WTC11 (cell line): ENCODE measurements at places on chromosomes 3 and 15. TPM values are rescaled to one million over a fixed set of nuclear protein-coding genes. Genes with fewer than 3 reads are reported as not detected.

DNA sequence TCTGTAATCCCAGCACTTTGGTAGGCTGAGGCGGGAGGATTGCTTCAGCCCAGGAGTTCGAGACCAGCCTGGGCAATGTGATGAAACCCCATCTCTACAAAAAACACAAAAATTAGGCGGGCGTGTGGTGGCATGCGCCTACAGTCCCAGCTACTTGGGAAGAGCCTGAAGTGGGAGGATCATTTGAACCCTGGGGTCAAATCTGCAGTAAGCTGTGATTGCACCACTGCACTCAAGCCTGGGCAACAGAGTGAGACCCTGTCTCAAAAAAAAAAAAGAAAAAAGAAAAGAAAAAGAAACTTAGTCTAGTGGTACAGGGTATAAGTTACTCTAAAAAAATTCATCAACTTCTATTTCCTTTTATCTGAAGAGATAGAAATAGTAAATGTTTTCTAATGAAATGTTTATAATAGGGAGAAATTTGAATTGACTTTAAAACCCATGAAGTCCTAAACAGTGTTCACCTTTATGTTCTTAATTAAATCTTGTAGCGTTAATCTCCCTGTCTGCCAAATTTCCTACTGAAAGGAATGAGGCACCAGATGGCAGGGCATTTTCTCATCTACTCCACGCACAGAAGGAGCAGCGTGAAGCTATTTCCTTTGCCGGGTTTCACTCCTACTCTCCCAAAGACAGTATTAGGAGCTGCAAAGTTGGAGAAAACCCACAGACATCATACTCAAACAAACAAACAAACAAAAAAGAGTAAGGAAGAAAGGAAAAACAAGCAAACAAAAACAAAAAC, 1.9 kb downstream of the PCLAF start:
- peaks cover 14% of the 10 kb centered on the region for H3K36me3 ChIP-seq
- peak overlapping the region; percentile 88 for H3K4me3 ChIP-seq
- peaks cover 47% of the 10 kb centered on the region for H3K27me3 ChIP-seq

DNA sequence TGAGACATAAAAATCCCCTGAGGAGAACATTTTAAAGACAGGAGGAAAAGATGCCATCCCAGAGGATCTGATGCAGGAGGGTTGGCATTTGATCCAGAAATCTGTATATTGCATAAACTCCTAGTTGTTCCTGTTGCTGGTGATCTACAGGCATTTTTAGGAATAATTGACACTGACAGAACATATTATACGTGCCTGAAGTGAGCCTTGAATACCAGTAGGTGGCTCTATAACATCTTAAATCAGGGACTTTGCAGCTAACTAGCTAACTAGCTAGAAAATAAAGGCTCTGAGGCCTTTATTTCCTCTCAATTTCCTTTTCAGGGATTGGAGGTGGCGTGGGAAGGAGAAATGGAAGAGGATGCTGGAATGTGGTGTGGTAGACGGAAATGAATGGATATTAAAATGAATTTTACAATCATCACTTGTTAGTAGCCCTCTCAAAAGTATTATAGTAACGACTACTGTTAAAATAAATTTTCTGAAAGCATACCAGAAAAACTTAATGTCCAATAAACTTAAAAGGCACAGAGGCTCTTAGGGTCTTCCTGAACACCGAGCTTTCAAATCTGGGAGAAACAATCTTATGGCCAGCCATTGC, 73.8 kb upstream of the ZBED2 start:
- no peak overlapping the region for H3K4me3 ChIP-seq
- H3K27me3 ChIP-seq, result peaks cover 19% of the 10 kb centered on the region
- no peak overlapping the region for H3K27ac ChIP-seq
- H3K36me3 ChIP-seq, result peaks cover 4% of the 10 kb centered on the region

GRCh38 chr3:140777631-140778233, 99.9 kb downstream of the TRIM42 start:
- peaks cover 15% of the 10 kb centered on the region for H3K36me3 ChIP-seq
- H3K27me3 ChIP-seq, result no peaks in the 10 kb centered on the region
- H3K4me3 ChIP-seq, result no peak overlapping the region
- H3K27ac ChIP-seq, result no peak overlapping the region
- H3K4me1 ChIP-seq, result no peaks in the 10 kb centered on the region; the same call in 1 of the 2 replicates

DNA sequence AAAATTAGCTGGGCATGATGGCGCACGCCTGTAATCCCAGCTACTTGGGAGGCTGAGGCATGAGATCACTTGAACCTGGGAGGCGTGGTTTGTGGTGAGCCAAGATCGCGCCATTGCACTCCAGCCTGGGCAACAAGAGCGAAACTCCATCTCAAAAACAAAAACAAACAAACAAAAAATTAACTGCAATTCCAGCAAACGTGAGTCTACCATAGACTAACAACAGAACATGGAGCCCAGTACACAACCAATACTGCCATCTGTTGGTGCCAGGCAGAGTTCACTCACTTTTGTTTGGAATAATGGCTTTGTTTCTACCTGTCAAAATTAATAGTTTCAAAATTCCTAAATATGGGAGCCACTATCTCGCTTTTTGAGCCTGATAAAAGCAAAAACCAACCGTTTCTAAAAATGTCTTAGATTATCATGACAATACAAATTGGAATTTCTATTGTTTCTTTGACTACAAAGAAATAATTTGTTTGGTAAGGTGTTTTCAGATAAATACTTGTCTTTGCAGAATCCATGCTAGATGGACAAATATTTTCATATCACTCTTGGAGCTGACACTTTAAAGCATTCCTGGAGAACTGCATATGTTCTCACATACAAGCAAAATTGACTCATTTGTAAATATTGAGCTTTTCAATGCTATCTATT, 45.0 kb downstream of the GPR176 start:
- DNase-seq, result no peak
- H3K4me3 ChIP-seq, result no peak overlapping the region
- no peak overlapping the region for H3K27ac ChIP-seq
- peaks cover 53% of the 10 kb centered on the region for H3K4me1 ChIP-seq

DNA sequence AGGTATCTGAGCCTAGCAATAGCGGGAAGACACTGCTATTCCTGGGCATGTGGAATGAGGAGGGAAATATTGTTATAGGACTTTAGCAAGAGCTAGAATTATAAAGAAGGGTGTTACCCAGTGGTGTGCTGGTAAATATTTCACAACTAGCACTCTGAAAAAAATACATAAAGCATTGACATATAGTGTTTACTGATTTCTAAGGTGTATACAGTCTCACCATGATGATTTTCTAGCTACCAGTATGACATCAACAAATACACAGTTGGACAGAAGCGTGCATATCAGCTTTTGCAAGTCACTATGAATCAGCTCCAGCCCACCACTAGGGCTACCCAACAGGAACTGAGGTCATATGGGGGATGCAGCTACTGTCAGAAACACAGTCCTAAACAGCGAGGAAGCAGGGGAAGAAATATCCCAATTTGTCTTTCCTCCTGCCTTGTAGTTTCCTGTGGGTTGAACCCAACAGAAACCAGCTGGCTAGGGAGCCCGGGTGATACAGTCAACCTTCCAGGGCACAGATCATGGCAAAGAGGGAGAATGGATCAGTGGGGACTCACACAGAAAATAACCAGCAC, 39.6 kb downstream of the HGD start:
- H3K4me1 ChIP-seq, result peaks cover 18% of the 10 kb centered on the region
- H3K27ac ChIP-seq, result no peak overlapping the region
- no peaks in the 10 kb centered on the region for H3K27me3 ChIP-seq
- H3K4me3 ChIP-seq, result no peak overlapping the region
- H3K36me3 ChIP-seq, result peaks cover 8% of the 10 kb centered on the region; the same call in 1 of the 2 replicates
- no peak for DNase-seq

GRCh38 chr3:94336046-94336753, 273.3 kb downstream of the NSUN3 start:
- DNase-seq, result no peak
- H3K27ac ChIP-seq, result no peak overlapping the region
- no peaks in the 10 kb centered on the region for H3K36me3 ChIP-seq
- peaks cover 8% of the 10 kb centered on the region for H3K4me1 ChIP-seq

DNA sequence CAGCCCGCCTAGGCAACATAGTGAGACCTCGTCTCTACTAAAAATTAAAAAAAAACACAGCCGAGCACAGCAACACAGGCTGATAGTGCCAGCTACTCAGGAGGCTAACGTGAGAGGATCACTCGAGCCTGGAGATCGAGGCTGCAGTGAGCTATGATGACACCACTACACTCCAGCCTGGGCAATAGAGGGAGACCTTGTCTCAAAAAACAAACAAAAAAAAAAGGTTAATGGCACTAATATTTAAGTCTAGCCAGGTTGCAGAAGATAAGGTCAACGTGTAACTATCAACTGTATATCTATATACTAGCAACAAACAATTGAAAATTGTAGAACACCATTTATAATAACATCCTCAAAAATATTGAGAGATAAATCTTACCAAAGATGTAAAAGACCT, 75.1 kb downstream of the MYO9A start:
- peaks cover 8% of the 10 kb centered on the region for H3K4me1 ChIP-seq
- H3K36me3 ChIP-seq, result peaks cover 4% of the 10 kb centered on the region
- no peak for DNase-seq
- no peaks in the 10 kb centered on the region for H3K27me3 ChIP-seq

GRCh38 chr3:30260762-30261161, 345.6 kb upstream of the TGFBR2 start:
- no peak overlapping the region for H3K4me3 ChIP-seq
- H3K27me3 ChIP-seq, result peaks cover 25% of the 10 kb centered on the region

DNA sequence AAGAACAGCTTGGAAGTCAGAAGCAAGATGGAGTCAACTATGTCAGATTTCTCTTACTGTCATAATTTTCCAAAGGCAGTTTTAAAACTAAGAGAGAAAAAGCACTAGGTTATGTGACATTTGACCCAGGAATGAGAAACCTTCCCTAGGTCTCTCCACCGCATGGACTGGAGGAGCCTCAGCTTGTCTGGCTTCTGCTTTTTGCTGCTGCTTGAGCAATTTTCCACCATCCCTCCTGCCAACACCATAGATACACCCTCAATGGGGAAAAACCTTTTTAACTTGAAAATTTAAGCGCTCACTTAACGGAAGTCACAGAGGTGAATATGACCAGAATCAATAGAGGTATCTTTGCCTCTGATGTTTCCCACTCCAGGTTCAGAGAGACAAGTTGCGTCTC, 17.8 kb upstream of the IREB2 start:
- H3K27ac ChIP-seq, result no peak overlapping the region
- H3K36me3 ChIP-seq, result peaks cover 4% of the 10 kb centered on the region; the same call in 1 of the 2 replicates

- H3K36me3 ChIP-seq, result peaks cover 12% of the 10 kb centered on the region
- no peaks in the 10 kb centered on the region; the same call in 1 of the 2 replicates for H3K27me3 ChIP-seq
- peak overlapping the region; percentile 94 for H3K27ac ChIP-seq
- H3K4me3 ChIP-seq, result peak overlapping the region; percentile 93
Observed at GRCh38 chr15:40844696-40845030, 815 bp downstream of the SPINT1 start.

Gene UBA7
- 1.2 to 1.9 TPM (median 1.6 TPM) in 3 replicates for total RNA-seq

Gene CLDND1
- total RNA-seq, result 74.8 to 80.6 TPM (median 78.5 TPM) in 3 replicates

Gene GABRB3
- 168 to 203 TPM (median 172 TPM) in 3 replicates for total RNA-seq

Gene DISP2
- total RNA-seq, result 1.0 to 3.5 TPM (median 1.9 TPM) in 3 replicates

Gene SCAANT1
- 1.3 TPM in 1 of 3 replicates, not detected in the others for total RNA-seq

Gene TMEM158
- total RNA-seq, result 17.9 to 19.0 TPM (median 18.5 TPM) in 3 replicates

Gene TGM4
- total RNA-seq, result not detected in 3 replicates
